ENCODE measurements at places on chromosomes 12 and 14.

DNA sequence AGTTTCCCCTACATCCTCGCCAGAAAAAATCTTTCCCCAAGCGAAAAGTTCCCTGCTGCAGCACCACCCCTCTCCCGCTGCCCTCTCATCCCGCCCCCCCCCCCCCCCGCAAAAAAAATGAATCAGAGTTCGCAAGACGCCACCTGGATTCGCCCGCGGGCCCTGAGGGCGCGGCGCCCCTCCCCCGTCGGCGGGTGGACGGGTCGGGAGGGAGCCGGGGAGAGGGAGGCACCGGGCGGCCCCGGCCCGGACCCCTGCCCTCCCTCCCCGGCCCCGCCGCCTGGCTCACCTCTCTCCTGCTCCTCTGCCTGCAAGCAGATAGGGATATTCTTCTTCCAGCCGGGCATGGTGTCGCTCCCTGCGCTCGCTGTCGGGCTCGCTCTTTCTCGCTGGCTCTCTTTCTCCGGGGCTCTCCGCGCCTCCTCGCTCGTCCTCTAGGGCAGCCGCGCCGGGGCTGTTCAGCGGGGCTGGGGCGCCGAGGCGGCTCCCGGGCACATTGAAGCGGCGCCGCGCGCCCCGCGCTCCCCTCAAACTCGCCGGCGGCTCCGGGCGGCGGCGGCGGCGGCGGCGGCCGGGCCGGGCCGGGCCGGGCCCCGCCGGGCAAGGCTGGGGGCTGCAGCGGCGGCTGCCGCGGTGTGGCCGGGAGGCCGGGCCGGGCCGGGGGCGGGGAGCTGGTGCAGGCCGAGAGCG is 200.3 kb upstream of the CAND1 start:
- peak; percentile 75 for DNase-seq

DNA sequence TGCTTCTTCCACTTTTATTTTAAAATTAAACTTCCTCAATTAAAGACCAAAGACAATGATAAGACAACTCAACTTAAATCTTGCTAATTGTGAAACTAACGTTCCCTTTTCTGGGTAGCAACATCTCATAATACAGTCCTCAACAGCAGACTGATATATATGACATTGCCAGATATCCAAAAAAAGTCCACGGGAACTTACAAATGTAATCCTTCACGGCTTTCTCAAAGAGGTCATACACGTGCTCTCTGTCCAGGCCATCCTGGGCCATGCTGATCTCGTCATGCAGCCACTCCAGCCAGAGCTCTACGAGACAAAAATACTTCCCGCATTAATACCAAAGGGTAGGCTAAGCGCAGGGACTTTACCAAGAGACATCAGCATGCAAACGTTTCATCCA is 13.3 kb downstream of the SART3 start:
- DNase-seq = no peak

DNA sequence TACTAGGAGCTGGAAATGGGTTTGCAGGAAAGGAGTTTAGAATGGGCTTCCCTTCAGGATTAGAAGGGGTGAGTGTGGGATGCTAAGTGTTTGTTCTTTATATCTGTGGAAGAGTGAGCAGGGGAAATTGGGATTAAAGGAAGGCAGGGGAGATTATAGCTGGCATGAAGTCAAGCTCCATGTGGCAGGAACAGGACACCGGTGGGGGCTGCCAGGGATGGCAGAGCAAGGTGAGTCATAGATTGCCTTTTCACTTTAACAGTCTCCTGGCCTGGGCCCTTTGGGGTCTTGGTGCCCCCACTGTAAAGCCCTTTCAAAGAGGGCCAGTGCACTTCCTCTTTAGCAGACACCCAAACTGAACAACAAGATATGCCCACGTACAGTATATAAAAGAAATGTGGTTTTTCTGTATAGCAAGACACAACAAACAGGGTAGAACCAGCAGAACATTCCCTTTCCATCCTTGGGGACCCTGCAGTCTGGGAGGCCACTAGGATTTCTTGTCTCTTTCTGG is 23.1 kb upstream of the FBXO21 start:
- DNase-seq = no peak

DNA sequence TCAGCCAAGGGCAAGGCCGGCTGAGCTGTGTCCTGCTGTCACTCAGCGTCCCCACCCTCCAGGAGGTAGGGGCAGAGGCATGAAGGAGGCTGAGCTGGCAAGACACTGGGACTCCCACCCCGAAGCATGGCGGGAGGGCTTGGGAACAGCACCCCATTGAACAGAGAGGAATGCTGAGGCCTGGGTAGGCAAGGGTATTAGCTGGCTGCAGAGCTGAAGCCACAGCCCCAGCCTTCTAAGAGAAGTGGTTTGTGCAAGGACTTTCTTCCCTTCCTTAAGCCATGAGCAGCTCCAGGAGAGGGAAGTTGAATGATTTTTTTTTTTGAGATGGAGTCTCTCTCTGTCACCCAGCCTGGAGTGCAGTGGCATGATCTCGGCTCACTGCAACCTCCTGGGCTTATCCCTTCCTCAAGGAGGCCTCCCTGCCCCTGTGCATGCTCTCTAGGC is 6.6 kb upstream of the CFAP73 start:
- no peak for DNase-seq

DNA sequence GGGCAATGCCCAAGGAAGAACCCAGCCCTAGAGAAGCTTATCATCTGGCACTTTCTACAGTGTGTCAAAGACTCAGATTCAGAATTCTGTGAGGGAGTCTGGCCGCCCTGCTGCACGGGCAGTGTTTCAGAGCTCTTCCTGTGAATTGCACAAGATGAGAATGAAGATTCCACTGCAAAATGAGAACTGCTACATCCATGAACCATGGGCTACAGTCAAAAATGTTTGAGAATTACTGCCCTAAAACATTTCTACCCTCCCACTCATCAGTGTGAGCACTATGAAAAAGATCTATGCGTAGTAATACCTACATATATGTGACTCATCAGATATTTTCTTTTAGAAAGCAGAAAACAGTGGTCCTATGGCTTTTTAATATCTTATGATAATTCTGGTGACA is 104.0 kb downstream of the STAB2 start:
- no peak for DNase-seq

DNA sequence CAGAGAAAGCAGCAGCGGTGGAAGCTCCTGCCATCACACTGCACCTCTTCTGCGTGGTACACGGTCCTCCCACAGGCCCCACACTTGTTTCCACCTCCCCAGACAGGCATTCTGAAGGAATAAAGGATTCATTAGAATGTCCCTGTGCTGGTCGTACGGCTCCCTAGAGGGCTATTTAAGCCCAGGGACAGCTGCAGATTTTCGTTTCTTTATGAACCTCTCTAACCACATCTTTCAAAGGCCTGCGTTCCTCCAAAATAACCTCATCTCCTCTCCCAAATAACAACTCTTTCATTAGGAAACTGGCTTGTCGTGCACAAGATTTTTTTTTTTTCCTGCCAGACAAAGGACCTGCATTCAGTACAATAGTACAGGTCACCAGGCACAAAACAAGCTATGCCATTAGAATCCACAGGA is 12.7 kb downstream of the CSRP2 start:
- DNase-seq = peak; percentile 70

DNA sequence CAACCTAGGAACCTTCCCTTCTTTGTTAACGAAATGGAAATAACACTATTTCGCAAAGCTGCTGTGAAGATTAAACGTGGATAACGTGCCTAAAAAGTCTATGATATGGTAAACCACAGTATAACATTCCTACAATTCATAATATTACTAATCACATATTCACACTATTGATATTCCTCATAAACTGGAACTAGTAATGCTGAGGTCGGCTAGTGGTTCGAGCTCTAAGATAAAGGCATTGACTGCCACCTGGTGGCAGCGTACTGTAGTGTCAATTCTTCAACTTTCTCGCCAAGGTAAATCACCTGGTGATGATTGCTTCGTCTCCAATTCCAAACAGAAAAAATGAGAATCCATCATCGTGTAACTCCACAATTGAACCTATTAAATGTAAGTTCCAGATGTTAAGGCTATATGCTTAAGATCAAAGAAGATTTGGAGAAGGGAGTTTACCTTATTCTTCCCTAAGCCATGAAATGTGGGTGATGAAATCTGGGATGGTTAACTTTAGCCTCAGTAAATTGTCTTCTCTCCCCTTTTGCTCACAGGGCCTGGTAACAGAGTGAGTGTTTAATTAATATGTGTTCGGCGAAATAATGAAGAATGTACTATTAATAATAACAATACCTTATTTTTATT is 197.5 kb upstream of the TMEM132C start:
- DNase-seq = peak; percentile 44

- no peak for DNase-seq
These were observed 38.7 kb downstream of the WIF1 start for GRCh38 chr12:65082406-65082805.

DNA sequence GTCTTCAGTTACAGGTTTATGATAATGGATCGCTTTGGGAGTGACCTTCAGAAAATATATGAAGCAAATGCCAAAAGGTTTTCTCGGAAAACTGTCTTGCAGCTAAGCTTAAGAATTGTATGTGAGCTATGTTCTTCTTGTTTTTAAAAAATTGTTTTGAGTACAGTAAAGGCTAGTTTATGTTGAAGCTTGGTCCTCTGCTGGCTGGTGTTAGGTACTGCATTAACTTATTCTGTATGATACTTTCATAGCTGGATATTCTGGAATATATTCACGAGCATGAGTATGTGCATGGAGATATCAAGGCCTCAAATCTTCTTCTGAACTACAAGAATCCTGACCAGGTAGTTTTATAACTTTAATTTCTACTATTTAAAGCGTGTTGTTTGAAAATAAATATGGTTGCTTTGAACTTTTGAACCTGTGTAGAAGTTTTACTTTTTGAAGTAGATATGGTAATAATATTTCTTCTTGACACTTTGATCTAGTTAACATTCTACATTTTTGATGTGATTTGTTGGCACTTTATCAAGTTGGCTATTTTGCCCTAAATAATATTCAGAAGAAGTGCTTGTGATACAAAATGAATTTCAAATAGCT is 55.7 kb downstream of the VRK1 start:
- peak; percentile 60 for DNase-seq

DNA sequence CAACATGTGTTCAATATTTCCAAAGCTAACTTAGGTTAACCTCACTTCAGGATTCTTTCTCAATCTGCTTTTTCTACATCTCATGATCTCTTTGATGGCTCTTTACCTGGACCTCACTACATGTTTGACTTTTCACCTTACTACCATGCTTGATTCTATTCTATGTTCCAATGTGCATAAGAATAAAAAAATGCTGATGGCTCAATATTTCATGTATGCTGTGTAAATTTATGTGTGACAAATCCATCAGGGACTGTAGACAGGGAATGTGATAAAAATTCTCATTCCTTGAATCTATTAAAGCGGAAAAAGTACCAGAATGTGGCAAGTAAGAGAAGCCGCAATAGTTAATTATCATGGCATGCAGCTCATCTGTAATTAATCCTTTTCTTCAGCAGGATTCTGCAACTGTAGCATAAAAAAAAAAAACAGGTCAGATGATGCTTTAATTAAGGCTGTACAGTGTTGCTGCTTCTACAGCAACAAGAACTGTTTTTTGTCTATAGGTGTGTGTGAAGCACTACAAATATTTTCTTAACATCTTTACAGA is 276.9 kb upstream of the PRKD1 start:
- DNase-seq = peak; percentile 23

GRCh38 chr12:6980075-6980474 is 9.4 kb downstream of the EMG1 start:
- no peak for DNase-seq

- DNase-seq = no peak
These were observed 164.9 kb downstream of the DYRK2 start for GRCh38 chr12:67813456-67813904.

GRCh38 chr14:104876251-104876699 is 11.2 kb downstream of the CEP170B start:
- no peak for DNase-seq

GRCh38 chr12:57195611-57196371 is 20.8 kb upstream of the NXPH4 start:
- no peak for DNase-seq

DNA sequence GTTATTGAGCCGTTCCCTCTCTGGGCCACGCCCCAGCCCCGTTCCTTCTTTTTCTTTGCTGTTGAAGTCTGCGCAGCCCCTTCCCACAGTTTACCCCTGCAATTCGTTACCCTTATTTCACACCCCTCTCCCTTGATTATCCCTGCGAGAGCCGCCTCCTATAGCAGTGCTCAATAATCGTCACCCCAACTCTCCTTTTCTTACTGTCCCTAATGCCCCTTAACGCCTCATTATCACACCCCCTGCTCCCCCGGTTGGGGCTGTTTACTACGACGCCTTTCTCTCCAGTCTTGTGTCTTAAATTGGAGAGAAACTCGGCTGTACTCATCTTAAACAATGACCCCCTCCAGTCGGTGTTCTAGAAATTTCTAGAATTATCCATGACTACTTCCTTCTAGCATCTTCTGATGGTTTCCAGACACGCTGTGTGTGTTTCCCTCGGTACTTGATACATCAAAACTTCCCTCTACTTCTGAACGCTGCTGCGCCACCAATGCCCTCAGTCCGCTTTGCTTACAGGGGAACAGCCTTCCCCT is 713 bp upstream of the FBXL14 start:
- DNase-seq = no peak

GRCh38 chr12:59079002-59079401 is 158.7 kb upstream of the LRIG3 start:
- DNase-seq = no peak

DNA sequence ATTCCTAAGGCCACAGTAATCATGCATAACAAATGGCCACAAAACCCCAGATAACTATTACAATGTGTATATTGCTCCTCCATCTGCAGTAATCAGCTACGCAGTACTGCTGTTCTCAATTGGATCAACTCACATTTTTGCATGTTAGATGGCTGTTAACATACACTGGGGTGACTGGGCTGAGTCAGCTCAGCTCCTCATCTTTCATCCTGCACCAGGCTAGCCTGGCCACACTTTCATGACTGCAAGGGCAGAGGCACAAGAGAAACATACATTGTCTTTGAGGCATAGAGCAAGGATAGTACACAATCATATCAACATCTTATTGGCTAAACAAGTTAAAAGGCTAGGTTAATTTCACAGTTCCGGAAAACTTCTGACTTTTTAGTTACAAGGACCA is 306.6 kb downstream of the SLC6A15 start:
- no peak for DNase-seq

DNA sequence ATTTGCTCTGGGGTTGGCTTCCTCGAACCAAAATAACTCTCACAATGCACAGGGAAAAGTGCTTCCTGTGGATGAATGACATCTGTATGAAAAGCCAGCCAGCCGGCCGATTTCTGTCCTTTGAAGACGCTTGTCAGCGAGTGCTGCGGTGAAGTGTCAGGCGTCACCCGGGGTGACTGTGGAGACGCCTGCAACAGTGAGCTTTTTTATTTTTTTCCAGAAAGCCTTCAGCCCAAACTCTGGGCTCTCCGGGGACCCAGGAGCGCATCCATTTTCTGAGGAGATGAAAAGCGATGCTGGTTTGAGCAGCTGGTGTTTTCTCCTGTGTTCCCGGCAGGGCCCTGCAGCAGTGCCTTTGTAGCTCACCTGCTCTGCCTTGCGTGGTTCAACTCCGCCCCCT is 147.9 kb upstream of the MYL2 start:
- peak; percentile 96 for DNase-seq

Measured in NCI-H2171 treated with DMSO at 0.1 percent for 48 hours (cell line).